ENCODE measurements at places on chromosomes 13 and 19. TPM values are rescaled to one million over a fixed set of nuclear protein-coding genes. Genes with fewer than 3 reads are reported as not detected.

DNA sequence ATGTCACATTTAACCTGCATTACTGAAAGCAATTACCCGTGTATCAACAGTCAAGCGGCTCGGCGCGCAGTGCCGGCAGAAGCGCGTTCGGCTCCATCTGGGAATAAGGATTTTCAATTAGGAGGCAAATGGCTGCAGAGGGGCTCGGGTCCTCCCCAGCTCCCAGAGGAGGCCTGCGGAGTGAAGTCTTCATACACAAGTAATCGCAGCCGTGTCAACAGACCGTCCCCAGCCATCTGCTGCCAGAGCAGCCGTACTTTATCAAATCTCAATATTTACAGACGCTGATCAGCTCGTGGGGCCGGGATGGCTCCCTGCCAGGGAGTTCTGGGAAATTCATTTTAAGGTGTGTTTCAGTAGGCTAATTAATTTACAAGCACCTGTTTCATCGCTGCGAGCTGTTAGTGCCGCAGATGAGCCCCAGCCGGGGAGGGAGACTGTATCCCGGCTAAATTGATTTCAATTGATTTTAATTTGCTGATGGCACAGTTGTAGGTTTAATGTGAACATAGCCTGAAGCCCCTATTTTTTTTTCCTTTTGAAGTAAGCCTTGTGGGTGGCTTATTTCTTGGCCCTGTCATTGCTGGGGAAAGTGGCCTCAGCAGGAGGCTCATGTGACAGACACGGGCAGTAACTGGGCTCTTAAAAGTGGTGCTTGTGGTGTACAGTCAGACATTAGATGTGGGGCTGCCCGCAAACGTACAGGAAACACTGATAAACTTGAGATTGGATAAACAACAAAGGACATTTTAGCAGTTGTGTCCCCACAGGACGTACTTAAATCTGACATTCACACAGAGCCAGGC lies 252.7 kb downstream of the TEX29 start:
- no peak for DNase-seq
- H3K27me3 ChIP-seq, result no peaks in the 10 kb centered on the region
- no peaks in the 10 kb centered on the region for H3K36me3 ChIP-seq
- no peak overlapping the region for H3K4me3 ChIP-seq
- no peaks in the 10 kb centered on the region for H3K4me1 ChIP-seq

DNA sequence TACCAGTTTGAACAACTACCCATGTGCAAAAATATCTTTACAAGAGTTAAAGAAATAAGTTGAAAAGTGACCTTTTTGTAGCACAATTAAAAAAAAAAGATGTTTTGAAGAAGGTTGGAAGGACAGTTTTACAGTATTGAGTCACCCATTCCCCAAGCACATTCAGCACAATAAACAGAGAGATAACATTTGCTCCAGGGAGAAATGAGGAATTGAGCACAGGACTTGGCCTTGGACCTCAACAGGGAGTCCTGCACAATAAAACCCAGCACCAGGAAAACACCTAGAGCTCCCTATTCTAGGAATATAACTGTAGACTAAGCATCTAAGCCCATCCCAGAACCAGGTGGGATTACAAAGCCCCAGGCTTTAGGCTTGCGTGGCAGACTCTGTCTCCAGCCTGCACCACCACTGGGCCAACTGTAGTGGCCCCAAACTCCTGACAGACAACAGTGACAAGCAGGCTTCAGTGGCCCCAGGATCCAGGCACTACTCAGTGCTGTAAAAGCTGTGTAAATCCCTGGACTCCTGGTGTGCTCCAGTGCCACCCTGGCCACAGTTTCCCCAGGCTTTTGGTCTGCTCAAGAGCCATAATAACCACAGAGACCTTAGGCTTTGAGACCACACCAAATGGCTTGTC lies 857.2 kb downstream of the SLITRK1 start:
- DNase-seq, result no peak
- H3K4me1 ChIP-seq, result no peaks in the 10 kb centered on the region
- H3K27me3 ChIP-seq, result no peaks in the 10 kb centered on the region
- no peak overlapping the region for H3K27ac ChIP-seq

PPP1R15A gene
- total RNA-seq, result 118 TPM

DNA sequence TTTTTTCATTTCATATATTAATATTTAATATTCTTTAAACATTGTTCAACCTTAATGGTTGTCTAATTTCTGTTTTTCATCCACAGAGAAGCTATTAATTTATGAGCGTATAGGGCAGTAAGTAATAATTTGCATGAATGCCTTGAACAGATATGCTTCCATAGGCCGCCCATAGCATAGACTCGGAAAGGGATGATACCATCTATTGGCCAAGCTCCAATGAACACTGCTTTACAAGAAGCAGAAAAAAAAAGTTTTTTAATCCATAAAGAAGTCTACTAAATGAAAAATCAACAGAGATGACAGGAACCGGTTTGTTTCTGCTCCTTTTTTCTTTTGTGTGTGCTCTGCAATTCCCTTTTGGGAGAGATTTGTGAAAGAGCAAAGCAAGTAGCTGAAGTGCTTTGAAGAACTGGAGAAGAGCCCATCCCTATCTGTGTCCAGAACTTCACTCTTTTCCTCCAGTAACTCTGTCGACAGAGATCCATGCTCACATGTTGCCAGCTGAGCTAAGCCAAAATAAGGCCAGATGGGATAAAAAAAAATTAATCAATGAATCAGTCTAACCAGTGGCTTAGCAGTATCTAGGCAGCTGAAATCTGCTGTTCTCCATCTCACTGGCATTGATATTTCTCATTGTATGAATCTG lies 215.9 kb upstream of the SOX21 start:
- DNase-seq, result no peak
- no peak overlapping the region for H3K4me3 ChIP-seq
- H3K27ac ChIP-seq, result no peak overlapping the region
- no peaks in the 10 kb centered on the region for H3K4me1 ChIP-seq
- H3K27me3 ChIP-seq, result no peaks in the 10 kb centered on the region

GRCh38 chr13:34816908-34817665 lies 125.0 kb upstream of the NBEA start:
- H3K4me1 ChIP-seq, result no peaks in the 10 kb centered on the region
- no peak for DNase-seq
- H3K27ac ChIP-seq, result no peak overlapping the region
- H3K36me3 ChIP-seq, result no peaks in the 10 kb centered on the region

GRCh38 chr13:38072696-38073095 lies 203.1 kb upstream of the TRPC4 start:
- no peaks in the 10 kb centered on the region for H3K4me1 ChIP-seq
- no peaks in the 10 kb centered on the region for H3K27me3 ChIP-seq
- no peak for DNase-seq
- no peak overlapping the region for H3K27ac ChIP-seq

- H3K4me3 ChIP-seq, result no peak overlapping the region
- DNase-seq, result no peak
- H3K4me1 ChIP-seq, result no peaks in the 10 kb centered on the region
- no peak overlapping the region for H3K27ac ChIP-seq
- no peaks in the 10 kb centered on the region for H3K36me3 ChIP-seq
- no peaks in the 10 kb centered on the region for H3K27me3 ChIP-seq
Measured at GRCh38 chr13:106756446-106756845, 188.5 kb upstream of the ARGLU1 start.

GRCh38 chr19:11152318-11153062 lies 3.1 kb downstream of the SPC24 start:
- no peaks in the 10 kb centered on the region for H3K27me3 ChIP-seq
- no peak overlapping the region for H3K27ac ChIP-seq
- H3K36me3 ChIP-seq, result peaks cover 18% of the 10 kb centered on the region

GRCh38 chr13:44117816-44118215 lies 238.1 kb downstream of the LACC1 start:
- H3K4me1 ChIP-seq, result no peaks in the 10 kb centered on the region
- DNase-seq, result no peak
- H3K27me3 ChIP-seq, result no peaks in the 10 kb centered on the region
- H3K4me3 ChIP-seq, result no peak overlapping the region
- no peak overlapping the region for H3K27ac ChIP-seq

SIAH3 gene
- total RNA-seq, result not detected

CTXN1 gene
- 12.0 TPM for total RNA-seq

- peak overlapping the region; percentile 71 for H3K4me3 ChIP-seq
- no peak overlapping the region for H3K27ac ChIP-seq
- H3K27me3 ChIP-seq, result peaks cover 77% of the 10 kb centered on the region
Measured at GRCh38 chr19:49150944-49151243, 4.3 kb downstream of the HRC start.

GRCh38 chr19:35225951-35226350 lies 2.6 kb downstream of the FAM187B start:
- no peak for DNase-seq
- H3K27me3 ChIP-seq, result no peaks in the 10 kb centered on the region
- H3K4me1 ChIP-seq, result peaks cover 1% of the 10 kb centered on the region
- no peaks in the 10 kb centered on the region for H3K36me3 ChIP-seq
- no peak overlapping the region for H3K4me3 ChIP-seq

DNA sequence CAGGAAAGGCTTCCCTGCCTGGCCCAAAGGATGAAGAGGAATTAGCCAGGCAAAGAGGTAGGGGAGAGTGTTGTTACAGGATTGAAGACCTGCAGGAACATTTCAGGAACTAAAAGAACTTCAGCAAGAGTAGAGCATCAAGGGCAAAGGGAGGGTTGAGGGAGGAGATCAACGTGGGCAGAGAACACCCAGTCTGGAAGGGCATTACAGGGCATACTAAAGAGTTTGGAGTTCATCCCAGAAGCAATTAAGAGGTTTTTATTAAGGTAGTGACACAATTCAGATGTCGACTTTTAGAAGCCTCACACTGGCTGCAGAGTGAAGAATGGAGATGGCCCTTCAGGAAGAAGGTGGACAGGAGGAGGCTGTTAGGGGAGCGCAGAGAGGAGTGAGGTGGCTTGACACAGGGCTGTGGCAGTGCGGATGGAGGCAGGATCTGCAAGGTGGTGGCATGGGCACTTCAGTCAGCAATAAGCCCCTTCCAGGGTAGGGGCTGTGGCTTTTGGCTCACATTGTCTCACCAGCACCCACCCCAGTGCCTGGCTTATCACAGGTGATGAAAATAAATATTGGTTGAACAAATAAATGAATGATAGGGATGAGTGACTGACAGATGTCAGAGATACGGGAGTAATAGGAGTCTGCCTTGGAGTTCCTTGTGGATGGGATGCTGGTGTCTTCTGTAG lies 24.9 kb downstream of the TEX26 start:
- H3K4me1 ChIP-seq, result no peaks in the 10 kb centered on the region
- H3K27ac ChIP-seq, result no peak overlapping the region
- H3K4me3 ChIP-seq, result no peak overlapping the region
- peaks cover 61% of the 10 kb centered on the region for H3K27me3 ChIP-seq

ZNF132 gene
- total RNA-seq, result not detected

ATXN8OS gene
- not detected for total RNA-seq

- H3K36me3 ChIP-seq, result no peaks in the 10 kb centered on the region
- DNase-seq, result no peak
- no peak overlapping the region for H3K4me3 ChIP-seq
- H3K27me3 ChIP-seq, result peaks cover 33% of the 10 kb centered on the region
Measured at GRCh38 chr19:33660410-33661124, 38.8 kb downstream of the CHST8 start.

IL11 gene
- 1.3 TPM for total RNA-seq
